ENCODE measurements at places on chromosomes 7 and 10.

- DNase-seq: no peak
These were observed 203.0 kb upstream of the SLC26A5 start for GRCh38 chr7:103649052-103649451.

DNA sequence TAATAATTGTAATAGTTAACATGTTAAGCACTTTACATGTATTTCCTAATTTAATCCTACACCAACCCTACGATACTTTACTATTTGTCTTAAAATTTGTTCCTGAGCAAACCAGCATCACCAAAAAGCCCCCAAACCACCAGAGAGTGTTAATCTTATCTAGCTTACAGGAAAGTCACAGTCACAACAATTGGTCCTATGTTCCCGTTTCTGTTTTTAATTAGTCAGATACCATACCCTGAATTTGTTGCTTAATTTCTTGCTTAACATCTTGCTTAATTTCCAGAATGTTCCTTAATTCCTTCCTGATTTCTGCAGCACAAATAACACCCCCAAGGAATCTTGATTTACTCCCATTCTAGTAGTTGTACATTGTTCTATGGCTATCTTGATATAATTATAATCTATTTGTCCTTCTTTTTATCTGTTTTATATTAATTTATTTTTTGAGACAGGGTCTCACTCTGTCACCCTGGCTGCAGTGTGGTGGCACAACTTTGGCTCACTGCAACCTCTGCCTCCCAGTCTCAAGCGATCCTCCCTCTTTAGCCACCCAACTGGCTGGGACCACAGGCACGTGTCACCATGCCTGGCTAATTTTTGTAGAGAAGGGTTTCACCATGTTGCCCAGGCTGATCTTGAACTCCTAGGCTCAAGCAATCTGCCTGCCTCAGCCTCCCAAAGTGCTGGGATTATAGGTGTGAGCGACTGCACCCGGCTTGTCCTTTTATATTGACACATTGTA, 6.6 kb upstream of the PDSS1 start:
- DNase-seq: no peak

DNA sequence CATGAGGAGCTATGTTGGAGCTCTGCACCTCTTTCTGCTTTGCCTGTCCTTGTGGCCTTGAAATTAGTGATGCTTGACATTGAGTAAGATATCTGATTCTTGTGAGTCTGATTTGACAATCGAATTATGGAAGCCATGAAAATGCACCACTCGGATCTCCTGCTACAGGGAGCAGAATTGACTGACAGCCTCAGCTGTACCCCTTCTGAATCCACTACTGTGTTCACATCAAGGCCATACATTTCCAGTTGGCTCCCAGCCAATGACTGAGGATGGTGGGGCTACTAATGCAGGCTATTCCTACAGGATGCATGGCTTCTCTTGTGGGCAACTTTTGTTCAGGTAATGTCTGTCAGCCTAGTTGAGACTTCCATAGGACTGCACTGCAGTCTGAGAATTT, 321.9 kb downstream of the REEP3 start:
- no peak for DNase-seq

- peak; percentile 29 for DNase-seq
These were observed 84.3 kb downstream of the CFTR start for GRCh38 chr7:117564080-117564479.

DNA sequence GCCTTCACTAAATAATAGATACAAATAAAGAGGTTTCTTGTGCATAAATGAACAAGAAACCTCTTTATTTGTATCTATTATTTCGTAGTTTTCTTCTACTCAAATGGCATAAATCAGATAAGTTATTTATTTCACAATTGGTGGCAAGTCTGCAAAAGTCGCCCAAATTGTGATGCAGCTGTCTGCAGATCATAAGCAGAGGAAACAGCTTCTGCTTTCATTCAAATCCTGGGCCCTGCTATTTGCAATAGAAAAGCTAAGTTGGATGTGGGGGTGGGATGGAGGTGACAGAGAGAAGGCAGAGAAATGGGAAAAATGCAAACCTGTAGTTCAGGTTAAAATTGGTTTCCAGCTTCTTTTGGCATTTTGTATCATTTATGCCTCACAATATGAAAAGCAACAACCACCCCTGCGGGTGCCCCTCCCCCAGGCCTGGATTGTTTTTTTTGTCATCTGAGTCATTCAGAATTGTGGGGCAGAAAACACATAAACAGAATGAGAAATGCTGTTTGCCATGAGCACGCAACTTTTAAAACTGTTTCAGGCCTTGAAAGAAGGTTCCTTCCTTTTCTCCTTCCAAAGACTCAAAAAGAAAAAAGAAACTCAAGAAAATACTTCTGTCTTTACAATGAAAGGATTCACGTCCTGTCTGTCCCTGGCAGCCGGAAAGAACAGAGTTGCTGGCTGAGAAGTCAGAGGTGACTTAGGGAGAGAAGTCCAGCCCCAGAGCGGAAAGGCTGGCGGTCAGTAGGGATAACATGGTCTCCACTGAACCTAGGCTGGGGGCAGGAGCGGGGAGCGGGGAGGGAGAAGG, 132.9 kb downstream of the BAMBI start:
- DNase-seq: no peak

DNA sequence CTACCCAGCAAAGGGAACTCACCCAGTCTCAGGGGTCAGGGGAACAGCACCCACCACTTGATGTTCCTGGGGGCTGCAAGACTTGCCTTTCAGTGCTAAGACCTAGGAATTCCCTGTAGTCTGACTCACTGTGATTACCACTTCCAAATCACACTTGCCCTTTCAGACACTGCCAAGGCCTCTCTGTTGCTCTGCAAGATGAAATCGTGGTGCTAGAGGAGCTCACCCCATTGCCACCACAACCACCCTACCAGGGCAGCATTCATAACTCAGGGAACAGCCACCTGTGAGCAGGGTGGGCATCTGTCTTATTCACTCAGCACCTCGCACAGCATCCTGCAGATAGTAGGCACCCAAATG, 36.5 kb downstream of the XPNPEP1 start:
- no peak for DNase-seq

DNA sequence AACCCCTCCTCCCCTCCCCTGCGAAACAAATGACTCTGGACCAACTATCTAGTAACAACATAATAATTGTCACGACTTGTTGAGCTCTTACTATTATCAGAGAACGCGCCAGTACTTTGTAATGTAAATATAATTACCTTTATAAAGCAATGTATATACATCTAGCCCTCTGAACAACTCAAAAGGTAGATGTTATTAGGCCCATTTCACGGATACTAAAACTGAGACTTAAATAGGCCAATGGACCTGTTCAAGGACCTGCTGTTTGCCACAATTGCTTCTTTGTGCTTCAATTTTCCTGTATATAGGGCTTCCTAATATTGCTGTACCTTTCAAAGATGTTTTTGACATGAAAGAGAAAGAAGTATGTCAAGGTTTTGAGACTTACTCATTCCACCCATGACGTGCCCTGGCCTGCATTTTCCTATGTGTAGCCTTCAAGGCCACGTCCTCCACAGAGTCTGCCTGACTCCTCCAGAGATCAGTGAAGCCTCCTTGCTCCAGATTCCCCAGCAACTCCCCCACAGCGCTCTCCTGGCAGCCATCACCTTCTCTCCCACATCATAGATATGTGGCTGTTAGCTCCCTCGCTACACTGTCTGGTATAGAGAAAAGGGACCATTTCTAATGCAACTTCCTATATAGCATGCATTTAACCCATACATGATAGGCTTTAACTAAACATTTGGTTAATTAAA, 156.6 kb downstream of the SKIDA1 start:
- peak; percentile 16 for DNase-seq

DNA sequence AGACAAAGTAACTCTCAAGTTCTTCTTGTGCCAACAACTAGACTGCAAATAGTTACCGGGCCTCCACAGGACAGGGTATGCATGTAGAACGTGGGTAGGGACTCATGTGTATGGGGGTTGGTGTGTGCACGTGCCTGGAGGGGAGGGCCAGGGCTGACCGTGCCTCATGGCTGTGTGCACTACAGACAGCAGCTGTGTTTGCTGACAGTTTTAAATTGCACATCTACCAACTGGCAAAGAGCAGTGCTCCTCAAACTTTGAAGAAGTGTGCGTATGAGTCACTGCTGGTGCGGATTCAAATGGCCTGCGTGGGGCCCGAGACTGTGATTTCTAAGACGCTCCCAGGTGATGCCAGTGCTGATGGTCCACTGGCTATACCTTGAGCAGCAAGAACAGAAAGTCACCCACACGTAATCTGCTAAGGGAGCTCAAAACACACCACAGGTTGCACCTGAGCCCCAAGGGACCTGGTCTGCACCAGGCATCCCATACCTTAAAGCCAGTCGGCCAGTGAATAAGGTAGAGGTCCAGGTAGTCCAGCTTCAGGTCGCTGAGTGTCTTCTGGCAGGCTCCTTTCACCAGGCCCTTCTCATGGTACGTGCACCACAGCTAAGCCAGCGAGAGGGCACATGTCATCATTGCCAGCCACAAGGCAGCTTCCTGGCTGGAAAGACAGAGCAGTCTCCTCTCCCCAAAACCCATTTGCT, 8.5 kb downstream of the AKR1B1 start:
- DNase-seq: no peak

GRCh38 chr10:7950981-7951847, 103.3 kb upstream of the GATA3 start:
- no peak for DNase-seq

GRCh38 chr10:110144507-110144906, 62.9 kb upstream of the MXI1 start:
- DNase-seq: no peak

- peak; percentile 29 for DNase-seq
These were observed 49.1 kb upstream of the GLCCI1 start for GRCh38 chr7:7919449-7919945.

GRCh38 chr10:75197906-75198305, 12.7 kb upstream of the VDAC2 start:
- DNase-seq: no peak
